Keratinocyte (primary cell): ENCODE measurements at places on chromosomes 1 and 21. TPM values are rescaled to one million over a fixed set of nuclear protein-coding genes. Genes with fewer than 3 reads are reported as not detected.

Gene IVL
- polyA plus RNA-seq: 61.1 to 231 TPM (median 89.2 TPM) in 3 replicates

Gene PLA2G2F
- 0.26 to 0.31 TPM (median 0.26 TPM) in 3 replicates for polyA plus RNA-seq

Gene LRRC3
- 1.4 to 1.9 TPM (median 1.6 TPM) in 3 replicates for polyA plus RNA-seq

Gene CTXND2
- polyA plus RNA-seq: not detected in 3 replicates

Gene LCE1B
- 0.34 to 0.57 TPM (median 0.48 TPM) in 3 replicates for polyA plus RNA-seq

Gene LEMD1
- polyA plus RNA-seq: 0.91 to 3.4 TPM (median 1.9 TPM) in 3 replicates

Gene PTPRC
- polyA plus RNA-seq: 0.37 TPM in 1 of 3 replicates, not detected in the others

Gene F13B
- not detected in 3 replicates for polyA plus RNA-seq

Gene ANKRD45
- 0.11 to 0.18 TPM (median 0.15 TPM) in 3 replicates for polyA plus RNA-seq

GRCh38 chr1:159968901-159969300, 14.9 kb upstream of the SLAMF9 start:
- peaks cover 14% of the 10 kb centered on the region for H3K4me1 ChIP-seq
- no peaks in the 10 kb centered on the region for H3K27me3 ChIP-seq
- H3K4me3 ChIP-seq: no peak overlapping the region
- no peak overlapping the region for H3K27ac ChIP-seq

- no peaks in the 10 kb centered on the region for H3K36me3 ChIP-seq
- H3K4me1 ChIP-seq: no peaks in the 10 kb centered on the region
- no peak for DNase-seq
Measured at GRCh38 chr1:157369808-157370521, 182.3 kb downstream of the FCRL5 start.

- no peak overlapping the region for H3K27ac ChIP-seq
- DNase-seq: no peak
- H3K36me3 ChIP-seq: no peaks in the 10 kb centered on the region
- peaks cover 7% of the 10 kb centered on the region for H3K4me1 ChIP-seq
Measured at GRCh38 chr1:217681806-217682205, 50.7 kb downstream of the SPATA17 start.

- no peaks in the 10 kb centered on the region for H3K27me3 ChIP-seq
- H3K36me3 ChIP-seq: no peaks in the 10 kb centered on the region
- no peaks in the 10 kb centered on the region for H3K4me1 ChIP-seq
- H3K4me3 ChIP-seq: no peak overlapping the region
Measured at GRCh38 chr1:51576085-51576444, 40.8 kb upstream of the OSBPL9 start.

DNA sequence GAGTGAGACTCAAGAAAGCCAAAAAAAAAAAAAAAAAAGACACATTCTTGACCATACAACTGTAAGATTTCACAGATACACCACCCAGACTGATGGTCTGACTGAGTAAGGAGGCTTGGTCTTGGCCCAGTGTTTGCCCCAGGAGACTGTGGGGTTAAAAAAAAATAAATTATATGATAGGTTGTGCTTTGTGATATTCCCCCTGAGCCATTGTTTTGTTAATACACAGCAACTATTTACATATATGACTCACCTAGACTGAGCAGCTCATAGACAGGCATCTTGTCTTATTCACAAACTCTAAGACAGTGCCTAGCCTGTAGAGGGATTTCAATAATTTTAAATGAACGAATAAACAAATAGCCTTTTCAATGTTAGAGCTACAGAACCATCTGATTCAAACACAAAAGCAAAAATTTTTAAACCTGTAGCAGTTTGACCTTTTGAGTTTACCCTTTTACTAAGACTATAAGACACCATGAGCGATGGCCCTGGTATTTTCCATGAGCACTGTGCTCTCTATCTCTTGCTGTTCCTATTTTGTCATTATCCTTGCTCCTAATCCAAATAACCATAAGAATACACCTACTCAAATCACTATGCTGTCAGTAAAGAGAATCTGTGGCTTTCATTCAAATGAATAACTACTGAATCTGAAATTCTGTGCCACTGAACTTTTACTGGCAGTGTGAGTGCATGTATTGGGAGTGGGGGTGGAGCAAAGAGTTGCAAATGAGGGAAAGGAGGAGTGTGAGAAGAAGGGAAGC, 199.4 kb upstream of the PTBP2 start:
- H3K27me3 ChIP-seq: no peaks in the 10 kb centered on the region
- no peak overlapping the region for H3K4me3 ChIP-seq
- no peak for DNase-seq
- no peak overlapping the region for H3K27ac ChIP-seq
- no peaks in the 10 kb centered on the region for H3K36me3 ChIP-seq

DNA sequence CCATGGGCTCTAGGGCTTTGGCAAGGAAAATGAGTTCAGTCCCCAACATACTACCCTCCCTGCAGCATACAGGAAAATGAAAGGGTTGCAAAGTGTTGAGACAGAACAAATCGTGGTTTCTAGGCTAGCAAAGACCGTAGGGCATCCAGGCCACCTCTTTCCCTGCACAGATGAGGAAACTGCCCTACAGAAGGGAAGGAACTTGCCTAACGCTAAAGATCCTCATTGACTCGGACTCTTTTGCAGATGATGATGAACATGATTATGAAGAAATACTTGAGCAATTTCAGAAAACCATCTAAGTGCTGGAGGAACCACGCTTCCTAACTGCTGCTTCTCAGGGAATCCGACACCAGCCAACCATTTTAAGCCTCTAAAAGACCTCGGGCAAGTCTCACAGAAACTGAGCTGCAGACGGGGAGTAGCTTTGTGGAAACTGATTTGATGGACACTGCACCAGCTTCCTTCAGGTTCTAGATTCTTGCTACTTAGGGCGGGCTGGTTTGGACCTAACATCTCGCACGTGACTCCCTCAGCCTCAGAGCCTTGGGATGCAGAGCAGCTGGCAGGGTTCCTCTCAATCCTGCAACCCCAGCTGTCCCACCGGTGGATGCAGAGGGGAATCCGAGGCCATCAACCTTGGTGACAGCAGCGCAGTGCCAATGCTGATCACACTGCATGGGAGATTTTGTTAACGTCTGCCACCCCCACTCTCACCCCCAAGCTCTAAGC, 13.4 kb downstream of the THEMIS2 start:
- H3K36me3 ChIP-seq: peaks cover 1% of the 10 kb centered on the region
- no peak overlapping the region for H3K4me3 ChIP-seq
- no peaks in the 10 kb centered on the region for H3K4me1 ChIP-seq
- no peaks in the 10 kb centered on the region for H3K27me3 ChIP-seq
- DNase-seq: no peak

GRCh38 chr21:41681939-41682718, 84.7 kb downstream of the RIPK4 start:
- H3K4me3 ChIP-seq: no peak overlapping the region
- peaks cover 85% of the 10 kb centered on the region for H3K4me1 ChIP-seq
- no peaks in the 10 kb centered on the region for H3K27me3 ChIP-seq
- DNase-seq: no peak
- peak overlapping the region; percentile 90 for H3K27ac ChIP-seq

- peaks cover 7% of the 10 kb centered on the region for H3K4me1 ChIP-seq
- DNase-seq: no peak
- H3K36me3 ChIP-seq: no peaks in the 10 kb centered on the region
- H3K4me3 ChIP-seq: no peak overlapping the region
- no peaks in the 10 kb centered on the region for H3K27me3 ChIP-seq
Measured at GRCh38 chr1:205587581-205587980, 44.2 kb downstream of the ELK4 start.

DNA sequence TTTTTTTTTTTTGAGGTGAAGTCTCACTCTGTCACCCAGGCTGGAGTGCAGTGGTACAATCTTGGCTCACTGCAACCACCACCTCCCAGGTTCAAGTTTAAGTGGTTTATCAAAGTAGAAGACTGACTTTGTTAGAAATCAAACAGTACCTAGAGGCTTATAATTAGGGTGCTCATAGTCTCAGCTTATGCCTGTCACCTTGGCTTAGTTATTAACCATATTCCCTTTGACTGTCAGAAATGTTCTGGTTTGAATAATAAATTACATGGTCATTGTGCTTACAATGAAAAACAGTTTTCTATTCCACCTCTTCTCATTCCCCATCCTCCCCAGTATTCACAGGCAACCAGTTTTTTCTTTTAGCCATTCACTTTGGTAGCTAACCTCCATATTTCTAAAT, 54.8 kb downstream of the CTTNBP2NL start:
- H3K27me3 ChIP-seq: no peaks in the 10 kb centered on the region
- peaks cover 12% of the 10 kb centered on the region for H3K36me3 ChIP-seq
- no peak for DNase-seq
- H3K4me1 ChIP-seq: peaks cover 4% of the 10 kb centered on the region
- H3K27ac ChIP-seq: no peak overlapping the region
- H3K4me3 ChIP-seq: no peak overlapping the region

- H3K4me1 ChIP-seq: peaks cover 3% of the 10 kb centered on the region
- H3K27me3 ChIP-seq: no peaks in the 10 kb centered on the region
- DNase-seq: no peak
- no peak overlapping the region for H3K4me3 ChIP-seq
- no peak overlapping the region for H3K27ac ChIP-seq
Measured at GRCh38 chr1:203612932-203613682, 13.5 kb upstream of the ATP2B4 start.

DNA sequence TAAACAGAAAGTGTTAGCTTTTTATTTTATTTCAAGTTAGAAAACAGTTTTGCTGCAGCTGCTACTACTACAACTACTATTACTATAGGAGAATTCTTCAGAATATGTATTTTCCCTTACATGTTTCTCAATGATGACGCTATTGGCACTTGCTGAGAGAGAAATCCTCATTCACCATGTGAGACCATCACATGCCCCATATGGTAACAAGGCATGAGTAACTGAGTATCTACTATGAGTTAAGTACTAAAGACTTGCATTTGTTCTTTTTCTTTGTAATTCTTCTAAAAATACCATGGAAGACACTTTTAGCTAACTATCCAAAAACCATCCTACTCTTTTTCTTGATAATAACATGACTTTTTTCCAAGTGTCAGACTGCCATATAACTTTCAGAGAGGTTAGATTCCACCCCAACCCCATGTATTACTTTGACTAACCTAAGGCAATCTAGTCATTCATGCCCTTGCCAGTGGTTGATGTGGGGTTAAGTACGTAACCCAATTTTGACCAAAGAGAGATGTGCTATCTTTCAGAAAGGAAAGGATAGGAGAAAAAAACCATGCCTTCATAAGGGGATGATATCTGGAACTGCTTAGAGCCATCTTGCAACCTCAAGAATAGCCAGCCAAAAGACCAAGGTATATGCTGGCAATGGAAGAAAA, 42.9 kb downstream of the COP1 start:
- peaks cover 4% of the 10 kb centered on the region for H3K36me3 ChIP-seq
- no peaks in the 10 kb centered on the region for H3K27me3 ChIP-seq
- H3K27ac ChIP-seq: no peak overlapping the region
- H3K4me3 ChIP-seq: no peak overlapping the region
- H3K4me1 ChIP-seq: no peaks in the 10 kb centered on the region

GRCh38 chr1:14303011-14303410, 295.5 kb upstream of the KAZN start:
- no peak for DNase-seq
- H3K27ac ChIP-seq: no peak overlapping the region
- peaks cover 23% of the 10 kb centered on the region for H3K4me1 ChIP-seq

- no peaks in the 10 kb centered on the region for H3K36me3 ChIP-seq
- H3K27me3 ChIP-seq: no peaks in the 10 kb centered on the region
- peaks cover 16% of the 10 kb centered on the region for H3K4me1 ChIP-seq
- H3K4me3 ChIP-seq: no peak overlapping the region
Measured at GRCh38 chr1:235407419-235407818, 40.2 kb downstream of the TBCE start.

DNA sequence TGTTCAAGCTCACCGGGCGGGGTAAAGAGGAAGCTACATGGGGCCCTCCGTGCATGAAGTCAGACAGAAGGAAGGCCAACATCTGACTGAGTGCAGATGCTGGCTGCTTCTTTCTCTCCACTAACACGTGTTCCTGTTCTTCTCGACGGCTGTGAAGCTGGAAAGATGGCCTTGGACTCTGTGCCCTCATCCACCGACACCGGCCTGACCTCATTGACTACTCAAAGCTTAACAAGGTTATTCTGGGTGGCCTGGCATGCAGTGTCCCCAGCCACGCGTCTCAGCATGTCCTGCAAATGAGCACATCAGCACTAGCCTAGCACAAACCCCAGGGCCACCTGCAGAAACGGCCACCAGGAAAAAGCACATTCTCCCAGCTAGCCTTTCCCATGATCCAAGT, 41.2 kb downstream of the ACTN2 start:
- H3K36me3 ChIP-seq: no peaks in the 10 kb centered on the region
- no peak overlapping the region for H3K27ac ChIP-seq
- no peaks in the 10 kb centered on the region for H3K4me1 ChIP-seq

DNA sequence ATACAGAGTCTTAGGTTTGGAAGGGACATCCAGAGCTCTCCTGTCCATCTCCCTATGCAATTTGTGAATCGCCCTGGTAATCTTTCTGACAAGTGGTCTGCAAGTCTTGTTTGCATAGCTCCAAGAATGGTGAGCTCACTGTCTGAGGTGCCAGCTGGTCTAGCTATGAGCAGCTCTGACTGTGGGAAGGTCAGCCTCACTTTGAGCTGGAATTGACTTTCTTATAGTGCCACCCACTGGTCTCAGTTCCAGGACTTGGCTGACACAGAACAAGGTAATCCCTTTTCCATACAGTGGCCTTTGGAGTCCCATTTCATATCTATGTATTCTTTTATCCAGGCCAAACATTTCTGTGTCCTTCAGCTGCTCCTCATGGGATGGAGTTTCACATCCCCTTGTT, 95.6 kb upstream of the C8B start:
- H3K27me3 ChIP-seq: no peaks in the 10 kb centered on the region
- H3K4me1 ChIP-seq: no peaks in the 10 kb centered on the region
- H3K4me3 ChIP-seq: no peak overlapping the region
- H3K36me3 ChIP-seq: no peaks in the 10 kb centered on the region
- DNase-seq: no peak

DNA sequence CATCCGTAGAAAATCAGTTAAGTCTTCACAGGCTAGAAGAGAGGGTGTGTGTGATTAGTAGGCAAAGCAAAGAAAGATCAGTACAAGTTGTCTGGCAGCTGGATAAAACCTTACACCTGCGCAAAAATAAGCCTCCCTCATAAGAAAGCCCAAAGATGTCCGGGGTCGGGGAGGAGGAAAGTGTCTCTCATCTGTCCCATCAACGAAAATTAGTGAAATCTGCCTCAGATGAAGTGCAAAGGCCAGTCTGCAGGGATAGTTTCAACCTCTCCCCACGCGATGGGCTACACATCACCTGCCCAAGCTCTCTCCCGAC, 333.9 kb downstream of the SRGAP2C start:
- no peaks in the 10 kb centered on the region for H3K27me3 ChIP-seq
- no peaks in the 10 kb centered on the region for H3K36me3 ChIP-seq
- H3K4me1 ChIP-seq: peaks cover 5% of the 10 kb centered on the region
- H3K4me3 ChIP-seq: peak overlapping the region; percentile 66
